ENCODE measurements at places on chromosomes 12 and 14. TPM values are rescaled to one million over a fixed set of nuclear protein-coding genes. Genes with fewer than 3 reads are reported as not detected.

DNA sequence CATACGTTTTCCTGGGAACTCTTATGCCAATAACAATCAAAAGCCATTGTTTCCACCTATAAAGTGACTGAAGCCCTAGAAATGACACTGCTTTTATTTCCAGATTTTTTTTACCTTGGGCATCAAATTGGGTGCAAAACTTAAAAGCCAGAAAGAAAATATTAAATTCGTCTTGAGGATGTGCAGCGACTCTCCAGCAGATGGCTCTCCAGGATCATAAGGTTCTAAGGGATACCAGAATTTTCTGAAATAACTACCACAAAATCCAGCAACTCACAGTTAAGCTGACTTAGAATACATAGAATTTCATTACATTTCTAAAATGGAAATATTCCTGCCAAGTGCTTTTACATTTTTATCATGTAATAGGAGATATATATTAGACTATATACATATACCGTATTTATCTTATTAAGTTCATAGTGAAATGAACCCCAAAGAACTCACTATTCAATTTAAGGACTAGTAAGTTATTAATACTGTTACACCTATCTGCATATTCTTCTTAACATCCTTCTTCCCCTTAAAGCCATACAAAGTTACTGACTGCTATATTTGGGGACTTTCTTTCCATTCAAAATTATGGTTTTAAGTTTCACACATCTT, 44.0 kb downstream of the ARMH4 start:
- DNase-seq, result no peak

- no peak for DNase-seq
Observed at GRCh38 chr14:82084813-82085212, 551.2 kb upstream of the SEL1L start.

- DNase-seq, result no peak
Observed at GRCh38 chr14:21003788-21004346, 4.8 kb downstream of the SLC39A2 start.

DNA sequence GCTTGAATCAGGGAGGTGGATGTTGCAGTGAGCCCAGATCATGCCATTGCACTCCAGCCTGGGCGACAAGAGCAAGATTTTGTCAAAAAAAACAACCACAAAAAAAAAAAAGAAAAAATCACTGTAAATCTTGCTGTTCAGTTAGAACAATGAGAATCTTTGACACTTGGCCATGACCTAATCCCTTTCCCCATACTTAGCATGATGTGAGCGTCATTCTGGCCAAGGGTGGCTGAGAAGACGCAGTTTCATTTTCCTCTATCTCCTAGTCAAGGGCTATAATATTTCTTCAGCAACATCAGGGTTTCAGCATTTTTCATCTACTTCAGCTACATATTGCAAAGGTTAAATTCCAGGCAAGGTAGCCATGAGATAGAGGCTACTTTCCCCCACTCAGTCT, 599.4 kb upstream of the MDGA2 start:
- DNase-seq, result no peak

- no peak for DNase-seq
Observed at GRCh38 chr12:124105546-124105945, 132.5 kb downstream of the ZNF664 start.

DNA sequence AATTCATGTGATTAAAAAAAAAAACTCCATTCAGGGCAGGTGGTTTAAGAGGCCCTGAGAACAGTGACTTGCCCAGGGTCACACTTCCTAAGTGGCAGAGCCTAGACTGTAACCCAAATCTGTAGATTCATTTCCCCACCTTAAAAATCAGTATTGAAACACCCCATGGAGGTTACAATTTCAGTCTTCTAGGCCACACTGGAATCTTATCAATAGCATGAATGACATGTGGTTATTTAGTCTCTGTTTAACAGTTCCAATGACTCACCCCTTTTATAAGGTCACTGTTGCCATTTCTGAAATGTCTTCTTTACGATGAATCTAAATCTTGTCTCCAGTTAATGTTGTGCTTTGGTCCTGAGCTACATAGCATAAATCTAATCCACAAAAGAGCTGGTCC, 262.3 kb upstream of the GRIP1 start:
- DNase-seq, result no peak

- no peak for DNase-seq
Observed at GRCh38 chr12:127401536-127401935, 865.4 kb upstream of the TMEM132C start.

Gene KCNJ8
- not detected for total RNA-seq

DNA sequence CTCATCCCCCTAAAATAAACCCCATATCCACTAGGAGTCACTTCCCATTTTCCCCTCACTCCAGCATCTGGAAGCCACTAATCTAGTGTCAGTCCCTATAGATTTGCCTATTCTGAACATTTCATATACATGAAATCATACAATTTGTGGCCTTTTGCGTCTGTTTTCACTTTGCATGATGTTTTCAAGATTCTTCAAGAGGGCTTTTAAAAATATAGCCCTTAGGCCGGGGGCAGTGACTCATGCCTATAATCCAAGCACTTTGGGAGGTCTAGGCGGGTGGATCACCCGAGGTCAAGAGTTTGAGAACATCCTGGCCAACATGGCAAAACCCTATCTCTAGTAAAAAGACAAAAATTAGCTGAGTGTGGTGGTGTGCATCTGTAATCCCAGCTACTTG, 104.7 kb downstream of the VEZT start:
- DNase-seq, result no peak

Gene RBM25
- 86.4 TPM for total RNA-seq

GRCh38 chr12:131589966-131590365, 120.9 kb upstream of the SFSWAP start:
- no peak for DNase-seq

DNA sequence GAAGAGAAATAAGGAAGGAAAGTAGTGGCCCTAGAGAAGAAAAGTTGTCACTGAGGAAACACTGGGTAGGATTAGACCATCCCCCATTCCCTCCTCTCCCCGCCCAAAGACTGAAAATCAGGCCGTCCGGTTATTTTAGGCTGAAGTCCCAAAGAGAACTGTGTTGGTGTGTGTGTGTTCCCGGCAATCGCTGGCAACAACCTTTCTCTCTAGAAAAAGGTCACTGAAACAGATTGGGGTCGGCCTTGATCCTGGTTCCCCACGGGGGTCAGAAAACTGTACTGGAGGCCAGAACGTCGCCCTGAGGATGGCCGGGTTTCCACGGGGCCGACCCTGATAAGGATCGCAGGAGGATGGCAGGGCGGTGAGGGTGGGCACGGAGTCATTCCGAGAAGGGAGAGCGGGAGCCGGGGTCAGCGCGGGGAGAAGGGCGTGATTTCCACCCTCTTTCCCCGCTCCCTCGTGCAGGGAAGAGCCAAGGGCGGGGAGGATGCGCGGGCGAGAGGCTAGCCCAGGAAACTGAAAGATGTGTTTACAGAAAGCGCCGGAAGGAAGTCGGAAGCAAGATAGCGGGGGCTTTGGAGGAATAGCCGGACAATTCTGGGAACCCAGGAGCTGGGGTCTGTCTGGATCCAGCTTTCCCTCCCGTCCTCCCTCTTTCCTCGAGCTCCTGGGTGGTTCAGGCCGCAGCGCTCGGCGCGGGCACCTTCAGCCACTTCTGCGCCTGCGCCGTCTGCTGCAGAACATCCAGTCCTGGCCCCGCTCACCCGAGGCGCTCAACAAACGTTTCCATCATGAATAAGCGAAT, 25.3 kb upstream of the SPTLC2 start:
- peak; percentile 71 for DNase-seq

DNA sequence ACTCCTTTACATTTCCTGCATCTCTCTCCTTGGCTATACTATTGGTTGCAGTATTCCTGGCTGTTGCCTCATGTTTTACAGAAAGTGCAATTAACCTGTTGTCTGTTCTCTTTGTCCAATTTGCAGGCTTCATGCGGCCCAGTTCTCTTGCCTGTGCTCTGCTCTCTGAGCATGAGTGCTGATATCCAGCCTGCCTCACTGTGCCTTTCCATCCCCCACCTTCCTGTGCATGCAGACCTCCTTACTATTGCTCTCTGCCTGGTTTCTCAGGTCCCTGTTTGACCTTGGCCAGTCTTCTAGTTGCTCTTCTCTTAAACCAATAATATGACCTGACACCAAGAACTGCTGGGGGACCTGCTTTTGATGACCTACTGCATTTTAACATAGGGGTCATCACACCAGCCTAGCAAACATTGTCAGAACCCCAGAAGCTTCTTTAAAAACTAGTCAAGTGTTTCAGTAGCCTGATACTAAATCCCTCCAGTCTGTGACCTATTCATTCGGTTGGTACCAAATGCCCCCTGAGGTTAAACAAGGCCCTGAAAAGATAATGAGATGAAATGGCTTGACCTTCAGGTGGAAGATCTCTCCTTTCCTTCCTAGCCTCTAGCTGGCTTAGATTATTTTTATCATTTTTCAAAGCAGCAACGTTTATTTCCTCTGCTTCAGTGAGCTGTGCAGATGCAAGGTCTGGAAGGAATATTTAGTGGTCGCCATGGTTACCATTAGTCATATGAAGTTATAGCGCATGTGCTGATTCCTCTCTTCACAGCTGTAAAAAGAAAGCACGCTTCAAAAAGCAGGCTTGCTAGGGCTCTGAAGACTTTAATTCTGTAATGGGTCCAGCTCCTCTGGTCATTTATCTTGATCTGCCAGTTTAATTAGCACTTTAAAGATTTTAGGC, 216.5 kb downstream of the PHLDA1 start:
- DNase-seq, result no peak

Gene NXPH4
- 0.11 TPM for total RNA-seq

Gene CACNA2D4
- total RNA-seq, result 3.8 TPM

DNA sequence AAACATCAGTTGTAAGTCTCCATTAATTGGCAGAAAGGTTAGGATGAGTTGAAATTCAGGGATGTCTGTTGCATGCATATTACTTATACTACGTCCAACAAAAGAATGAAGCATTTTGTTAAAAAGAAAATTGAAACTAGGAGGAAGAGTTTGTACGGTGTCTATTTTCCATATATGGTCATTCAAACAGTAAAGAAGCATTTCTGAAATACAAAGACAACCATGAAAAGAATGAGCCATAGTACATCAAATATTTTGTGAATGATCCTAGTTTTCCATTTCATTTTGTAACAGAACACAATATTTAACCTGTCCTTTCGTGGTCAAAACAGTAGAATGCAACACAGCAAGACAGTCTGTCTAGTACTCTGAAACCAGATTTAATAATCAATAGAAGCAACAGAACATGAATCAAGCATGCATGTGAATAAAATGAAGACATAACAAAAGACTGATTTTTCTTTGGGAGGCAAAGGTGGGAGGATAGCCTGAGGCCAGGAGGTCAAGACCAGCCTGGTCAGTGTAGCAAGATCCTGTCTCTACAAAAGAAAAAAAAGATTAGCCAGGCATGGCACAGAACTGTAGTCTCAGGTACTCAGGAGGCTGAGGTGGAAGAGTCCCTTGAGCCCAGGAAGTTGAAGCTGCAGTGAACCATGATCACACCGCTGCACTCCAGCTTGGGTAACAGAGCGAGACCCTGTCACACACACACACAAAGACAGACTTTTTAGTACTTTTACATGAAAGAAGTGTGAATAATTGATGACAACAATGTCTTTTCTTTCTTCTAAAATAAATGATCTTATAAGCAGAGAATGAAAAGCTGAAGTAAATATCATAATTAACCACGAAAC, 156.0 kb downstream of the LRIG3 start:
- no peak for DNase-seq

DNA sequence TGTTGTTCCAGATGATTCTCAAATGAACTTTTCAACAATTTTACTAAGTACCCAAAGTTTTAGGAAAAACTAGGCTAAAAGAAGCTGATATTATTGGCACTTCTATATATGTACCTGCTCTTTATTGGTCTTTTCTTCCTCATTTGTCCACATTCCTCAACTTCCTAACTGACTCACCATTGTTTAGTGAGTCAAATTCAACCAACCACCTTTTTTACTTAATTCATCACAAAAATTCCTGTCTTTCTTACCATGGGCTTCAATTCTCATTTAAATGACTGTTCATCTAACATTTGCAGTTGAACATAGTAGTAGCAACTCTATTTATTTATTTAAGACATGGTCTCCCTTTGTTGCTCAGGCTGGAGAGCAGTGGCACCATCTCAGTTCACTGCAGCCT, 47.6 kb upstream of the SLC2A13 start:
- DNase-seq, result no peak

- no peak for DNase-seq
Observed at GRCh38 chr12:64840119-64840518, 15.7 kb downstream of the TBC1D30 start.

Data from activated naive CD4-positive, alpha-beta T cell treated with anti-CD3 and anti-CD28 coated beads, Interleukin-2, amount 50 U/mL, for 72 hours (primary cell).